ENCODE measurements at places on chromosomes 6 and 20.
A peak's percentile ranks its signal among the peaks of the same experiment; 100 is the strongest.

DNA sequence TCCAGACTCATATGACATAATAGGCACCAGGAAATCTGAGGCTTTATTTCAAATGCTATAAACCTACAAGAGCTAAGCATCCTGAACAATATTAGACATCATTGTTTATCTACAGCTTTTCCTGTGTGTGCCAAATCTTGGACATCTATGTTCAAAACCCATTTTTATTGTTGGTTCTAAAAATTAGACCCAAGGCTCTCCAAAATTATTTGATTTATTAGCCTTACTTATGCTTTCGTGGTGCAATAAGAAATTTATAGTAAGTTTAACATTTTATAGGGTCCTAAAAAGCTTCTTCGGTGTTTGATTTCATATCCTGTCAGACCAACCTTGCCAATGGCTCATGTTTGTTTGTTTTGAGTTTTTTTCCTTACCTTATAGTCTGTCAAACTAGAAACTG, 1014.5 kb upstream of the MANEA start:
- no peak for DNase-seq

GRCh38 chr6:159966981-159967380, 1.9 kb upstream of the IGF2R start:
- DNase-seq: no peak

- DNase-seq: no peak
Measured at GRCh38 chr6:142714951-142715785, 229.8 kb downstream of the HIVEP2 start.

DNA sequence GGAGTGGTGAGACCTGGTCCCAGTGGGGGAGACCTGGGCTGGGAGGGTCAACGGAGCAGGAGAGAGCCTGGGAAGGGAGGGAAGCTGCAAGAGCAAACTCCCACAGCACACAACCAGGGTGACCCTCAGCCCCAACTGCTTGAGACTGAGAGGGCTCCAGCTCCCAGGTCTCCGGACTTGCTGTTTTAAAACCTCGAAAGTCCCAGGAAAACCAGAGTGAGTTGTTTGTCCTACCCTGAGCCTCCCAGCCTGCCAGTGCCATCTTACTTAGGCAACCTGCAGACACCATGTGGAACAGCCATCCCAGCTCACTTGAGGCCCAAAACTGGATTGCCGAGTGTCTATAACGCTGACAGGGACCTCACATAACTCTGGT, 4.8 kb upstream of the NTSR1 start:
- no peak for DNase-seq

- DNase-seq: peak; percentile 88
Measured at GRCh38 chr6:156948807-156949206, 171.6 kb downstream of the ARID1B start.

DNA sequence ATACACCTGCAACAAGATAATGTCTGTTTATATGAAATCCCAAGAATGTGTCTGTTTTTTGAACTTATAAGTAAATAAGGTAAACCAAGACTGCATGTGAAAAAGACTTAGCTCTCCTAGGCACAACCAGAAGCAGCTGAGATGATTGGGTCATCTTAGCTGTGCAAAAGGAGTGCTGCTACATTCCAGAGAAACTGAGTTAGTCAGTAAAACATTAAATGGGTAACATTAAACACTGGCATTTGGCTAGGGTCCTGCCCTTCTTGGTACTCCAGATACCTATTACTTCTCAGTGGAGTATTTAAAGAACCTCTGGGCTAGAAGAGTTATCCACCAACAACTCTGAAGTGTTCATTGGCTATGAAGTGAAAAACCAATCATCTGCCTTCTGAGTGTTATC, 47.8 kb downstream of the ILRUN start:
- no peak for DNase-seq

- DNase-seq: peak; percentile 82
Measured at GRCh38 chr6:166046226-166046625, 121.4 kb downstream of the TBXT start.

- no peak for DNase-seq
Measured at GRCh38 chr6:125910527-125910926, 46.0 kb upstream of the HINT3 start.

DNA sequence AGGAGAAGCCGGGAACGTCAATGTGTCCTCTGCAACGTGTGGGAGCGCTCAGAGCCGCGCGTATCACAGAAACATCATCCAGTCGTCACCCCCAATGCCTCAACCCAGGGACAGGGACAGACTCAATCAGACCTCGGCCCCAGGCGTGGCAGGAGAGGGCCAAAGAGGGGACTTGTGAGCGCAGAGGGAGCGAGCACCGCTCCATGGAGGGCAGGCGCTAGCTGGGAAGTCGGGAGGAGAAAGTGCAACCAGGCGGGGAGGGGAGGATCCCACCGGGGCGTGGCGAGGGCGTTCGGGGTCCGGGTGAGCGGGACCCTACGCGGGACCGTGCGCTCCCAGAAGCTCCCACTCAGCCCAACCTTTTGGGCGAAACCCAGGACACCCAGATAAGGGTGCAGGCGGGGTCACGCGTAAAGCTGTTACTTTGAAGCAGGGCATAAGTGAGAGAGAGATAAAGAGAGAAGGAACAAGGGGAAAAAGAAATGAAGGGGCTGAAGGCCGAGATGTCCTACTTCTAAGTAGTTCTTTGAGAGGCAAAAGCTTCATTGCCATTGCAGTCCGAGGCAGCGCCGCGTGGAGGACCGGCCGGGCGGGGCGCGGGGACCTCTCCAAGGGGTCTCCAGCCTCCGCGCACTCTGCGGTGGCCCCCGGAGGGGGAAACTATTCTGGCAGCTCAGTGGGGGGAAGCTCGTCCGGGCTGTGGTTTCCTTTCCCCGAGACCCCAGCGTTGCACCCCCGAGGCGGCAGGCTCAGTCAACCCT, 862 bp upstream of the SOBP start:
- DNase-seq: no peak

GRCh38 chr20:46627234-46627633, 24.0 kb downstream of the SLC13A3 start:
- DNase-seq: no peak

GRCh38 chr20:60034231-60035110, 76.2 kb downstream of the CDH26 start:
- DNase-seq: no peak

GRCh38 chr6:158649289-158650143, at the start of gene SYTL3:
Gene SYTL3, plus strand, starts transcription at chr6:158650054. Its CDS starts 13,215 bp downstream, at chr6:158663269.
- peak; percentile 84 for DNase-seq

- DNase-seq: no peak
Measured at GRCh38 chr6:42427871-42428270, 23.9 kb downstream of the TRERF1 start.

DNA sequence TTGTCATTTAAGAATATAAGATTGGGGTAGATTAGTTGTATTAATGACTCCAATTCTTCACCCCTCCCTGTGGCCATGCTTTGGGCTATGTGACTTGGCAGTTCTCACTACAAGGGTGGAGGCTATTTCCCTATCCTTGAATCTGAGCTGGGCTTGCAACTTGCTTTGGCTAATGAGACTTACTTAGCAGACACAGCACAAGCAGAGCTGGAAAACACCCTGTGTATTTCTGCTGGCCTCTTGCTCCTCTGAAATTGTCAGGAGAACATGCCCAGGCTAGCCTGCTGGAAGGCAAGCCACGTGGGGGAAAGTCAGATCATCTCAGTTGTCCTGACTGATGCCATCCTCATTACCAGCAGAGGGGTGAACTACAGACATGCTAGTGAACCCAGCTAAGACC, 126.5 kb upstream of the HDGFL1 start:
- DNase-seq: no peak

DNA sequence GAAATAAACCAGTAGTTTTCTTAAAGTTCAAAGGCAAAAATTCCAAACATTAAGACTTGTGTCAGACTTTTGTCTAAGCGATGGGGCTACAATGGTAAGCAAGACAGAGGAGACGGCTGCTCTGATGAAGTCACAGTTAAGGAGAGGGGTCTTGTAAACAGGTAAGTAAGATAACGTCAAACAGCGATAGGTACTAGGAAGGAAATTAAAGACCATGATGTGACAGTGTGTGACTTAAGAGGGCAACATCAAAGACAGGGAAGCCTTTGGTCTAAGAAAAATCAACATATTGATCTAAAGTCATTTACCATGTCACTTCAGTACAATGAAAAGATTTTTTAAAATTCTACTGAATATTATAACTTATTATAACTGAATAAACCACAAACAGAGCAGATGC, 23.1 kb downstream of the NUDT3 start:
- no peak for DNase-seq

DNA sequence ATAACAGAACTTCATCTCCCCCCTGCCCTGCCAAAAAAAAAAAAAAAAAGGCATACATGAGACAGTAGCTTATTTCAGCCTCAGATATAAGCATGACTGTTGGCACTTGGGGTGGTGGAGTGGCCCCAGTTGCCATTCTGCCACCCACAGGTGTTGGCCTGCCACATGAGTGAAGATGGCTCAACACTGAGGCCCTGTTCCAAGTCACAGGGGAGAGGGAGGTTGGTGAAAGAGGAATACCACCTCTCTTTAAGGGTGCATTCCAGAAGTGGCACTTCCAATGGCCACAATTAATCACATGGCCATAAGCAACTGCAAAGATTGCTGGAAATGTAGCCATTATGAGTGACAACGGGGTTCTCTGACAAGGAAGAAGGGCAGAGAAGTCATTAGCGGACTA, 61.9 kb upstream of the JARID2 start:
- DNase-seq: no peak

DNA sequence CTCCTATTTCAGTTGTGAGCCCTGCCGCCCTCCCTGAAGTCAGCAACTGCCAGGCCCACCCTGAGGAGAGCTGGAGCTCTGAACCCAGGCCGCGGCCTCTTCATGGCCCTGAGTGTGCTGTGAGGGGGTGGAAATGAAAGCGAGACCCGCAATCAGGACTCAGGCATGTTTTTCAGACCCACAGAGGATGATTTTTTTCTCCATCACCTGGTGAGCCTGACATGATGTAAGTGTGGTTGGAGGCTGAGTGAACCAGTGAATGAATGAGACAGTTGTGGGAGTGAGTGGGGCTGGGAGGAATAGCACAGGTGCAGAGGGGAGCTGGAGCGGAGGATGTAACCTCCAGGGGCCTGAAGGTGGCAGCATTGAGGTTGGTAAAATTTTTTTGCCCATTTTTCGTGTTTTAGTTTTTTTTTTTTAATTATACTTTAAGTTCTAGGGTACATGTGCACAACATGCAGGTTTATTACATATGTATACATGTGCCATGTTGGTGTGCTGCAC, 18.3 kb downstream of the RAET1L start:
- DNase-seq: no peak

DNA sequence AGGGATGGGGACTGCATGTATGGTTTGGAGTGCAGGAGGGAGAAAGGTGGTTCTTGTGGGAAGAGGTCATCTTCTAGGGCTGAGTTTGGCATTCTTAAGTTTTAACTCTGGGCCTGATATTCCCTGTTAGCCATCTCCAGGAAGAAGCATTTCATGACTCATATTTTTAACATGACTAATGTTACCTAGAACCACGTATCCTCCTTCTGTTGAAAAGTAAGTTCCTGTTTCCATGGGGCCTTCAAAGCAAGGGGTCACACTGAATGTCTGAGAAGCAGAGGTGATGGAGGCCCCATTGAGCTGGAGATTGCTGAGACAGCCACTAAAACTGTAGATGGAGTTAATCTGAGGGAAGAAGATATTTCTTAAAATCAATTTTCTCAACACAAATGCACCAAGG, 30.2 kb downstream of the FAM229B start:
- peak; percentile 23 for DNase-seq

DNA sequence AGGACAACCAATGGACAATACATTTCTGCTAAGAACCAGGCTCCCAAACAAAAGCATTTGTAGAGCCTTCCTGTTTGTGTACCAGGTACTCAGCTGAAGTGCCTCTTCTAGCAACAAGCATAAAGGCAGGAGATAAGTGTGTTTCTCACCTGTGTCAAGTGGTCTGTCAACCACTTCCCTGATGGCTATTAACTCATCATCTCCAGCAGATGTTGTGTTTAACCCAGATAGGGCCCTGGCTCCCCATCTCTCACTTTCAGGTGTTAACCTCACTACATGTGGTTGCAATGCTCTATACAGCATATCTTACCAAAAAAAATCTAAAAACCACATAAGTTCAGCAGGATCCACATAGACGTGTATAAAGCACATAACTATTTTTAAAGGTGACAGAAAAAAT, 9.6 kb upstream of the IL17A start:
- no peak for DNase-seq

- DNase-seq: no peak
Measured at GRCh38 chr6:150751296-150751695, 114.2 kb upstream of the MTHFD1L start.

- no peak for DNase-seq
Measured at GRCh38 chr6:27679308-27679963, 206.5 kb upstream of the ZNF184 start.

GRCh38 chr20:45924391-45925261, 9.9 kb upstream of the PCIF1 start:
- no peak for DNase-seq

DNA sequence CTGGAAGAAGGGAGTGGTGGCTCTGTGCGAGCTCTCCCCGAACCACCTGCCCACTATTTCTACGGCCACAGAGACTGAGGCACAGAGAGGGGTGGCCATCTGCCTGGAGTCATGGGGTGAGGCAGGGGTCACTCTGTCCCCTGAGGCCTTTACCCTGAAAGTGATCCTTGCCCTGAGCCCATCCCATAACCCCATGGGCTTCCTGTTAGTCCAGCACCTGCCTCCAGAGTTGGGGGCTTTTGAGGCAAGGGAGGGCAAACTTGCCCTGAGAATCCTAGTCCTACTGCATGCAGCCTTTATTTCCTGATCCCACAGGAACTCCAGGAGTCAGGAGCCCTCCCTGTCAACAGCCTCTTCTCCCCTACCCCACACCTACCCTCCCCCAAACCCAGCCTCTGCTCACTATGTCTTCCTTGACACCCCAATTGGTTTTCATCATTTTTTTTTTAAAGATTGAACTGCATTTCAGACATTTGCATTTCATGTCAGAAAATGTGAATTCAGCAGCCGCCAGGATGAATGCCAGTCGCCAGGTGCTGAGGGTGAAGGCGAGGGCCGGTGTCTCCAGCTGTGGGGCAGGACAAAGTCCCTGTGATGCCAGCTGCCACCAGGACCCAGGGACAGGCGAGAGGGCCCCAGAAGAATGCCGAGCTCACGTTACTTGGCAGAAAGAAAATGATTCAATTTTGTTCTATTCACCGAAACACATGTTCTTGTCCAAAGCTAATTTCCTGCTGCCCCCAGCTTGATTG, 47.6 kb upstream of the NNAT start:
- DNase-seq: no peak

- DNase-seq: no peak
Measured at GRCh38 chr20:51994751-51995417, 192.6 kb upstream of the SALL4 start.

DNA sequence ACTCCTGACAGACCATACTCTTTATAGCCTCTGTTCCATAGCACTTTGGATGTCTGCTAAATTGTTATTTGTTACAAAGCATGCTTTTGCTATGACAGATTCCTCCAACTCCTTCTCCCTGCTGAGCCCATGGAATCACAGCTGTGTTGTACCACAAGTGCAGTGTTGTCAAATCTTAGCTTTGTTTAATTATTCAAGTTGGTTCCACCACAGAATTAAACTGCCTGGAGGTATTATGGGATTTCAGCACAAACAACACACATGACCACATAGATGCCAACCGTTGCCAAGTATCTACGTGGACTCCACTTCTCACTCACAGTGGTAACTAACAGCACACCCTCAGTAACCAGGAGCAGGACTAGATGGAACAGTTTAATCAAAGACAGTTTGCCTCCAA, 32.7 kb upstream of the MARCKS start:
- DNase-seq: no peak

- DNase-seq: no peak
Measured at GRCh38 chr6:2111162-2111677, 134.2 kb downstream of the GMDS start.

GRCh38 chr20:5835871-5836270, 85.7 kb downstream of the SHLD1 start:
- DNase-seq: no peak

- no peak for DNase-seq
Measured at GRCh38 chr6:135540207-135540840, 42.8 kb upstream of the AHI1 start.

Measured in kidney epithelial cell (primary cell).